RKO (cell line): ENCODE measurements at places on chromosomes 3 and 15.

- DNase-seq: no peak
These were observed 56.8 kb upstream of the TGFBR2 start for GRCh38 chr3:30549600-30549999.

- no peak for DNase-seq
These were observed 40.6 kb downstream of the TPRA1 start for GRCh38 chr3:127549826-127550467.

DNA sequence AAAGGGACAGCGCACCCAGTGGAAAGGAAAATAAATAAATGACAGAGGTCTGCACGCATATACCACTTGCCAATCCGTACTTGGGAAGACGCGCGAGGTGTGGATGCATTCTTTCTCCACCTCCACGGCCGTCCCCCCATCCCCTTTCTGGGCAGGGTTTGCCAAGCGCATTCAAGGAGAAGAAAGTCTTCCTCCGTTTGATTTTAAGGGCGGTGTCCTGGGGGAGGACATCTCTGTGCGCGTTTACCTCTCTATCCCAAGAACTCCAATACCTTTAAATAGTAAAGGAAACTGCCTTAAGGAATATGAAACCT lies 576 bp upstream of the MB21D2 start:
- no peak for DNase-seq

GRCh38 chr3:149771652-149772271 lies 19.5 kb upstream of the COMMD2 start:
- peak; percentile 40 for DNase-seq

- no peak for DNase-seq
These were observed 1.5 kb upstream of the PPP1R2 start for GRCh38 chr3:195544634-195545033.

- no peak for DNase-seq
These were observed 898.7 kb downstream of the NSUN3 start for GRCh38 chr3:94961423-94962100.

DNA sequence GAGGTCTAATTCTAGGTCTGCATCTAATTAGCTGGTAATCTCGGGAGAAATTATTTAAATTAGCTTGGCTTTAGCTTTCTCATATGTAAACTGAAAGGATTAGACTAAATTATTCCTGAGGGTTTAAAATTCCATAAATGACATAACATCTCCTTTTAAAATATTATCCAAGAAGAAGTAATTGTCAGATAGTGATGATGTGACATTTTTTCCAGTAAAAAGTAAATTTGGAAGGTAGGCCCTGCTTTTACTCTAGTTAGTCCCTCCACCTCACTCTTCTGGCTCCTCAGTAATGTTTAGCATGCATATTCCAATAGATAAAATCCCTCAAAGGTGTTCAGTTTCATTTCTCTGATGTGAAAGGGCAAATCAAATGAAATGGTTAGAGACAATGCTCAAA lies 215.7 kb downstream of the FHIT start:
- DNase-seq: no peak

GRCh38 chr3:96182756-96183155 lies 631.6 kb upstream of the EPHA6 start:
- DNase-seq: no peak

- DNase-seq: no peak
These were observed 28.1 kb downstream of the SMAD3 start for GRCh38 chr15:67093504-67093862.

DNA sequence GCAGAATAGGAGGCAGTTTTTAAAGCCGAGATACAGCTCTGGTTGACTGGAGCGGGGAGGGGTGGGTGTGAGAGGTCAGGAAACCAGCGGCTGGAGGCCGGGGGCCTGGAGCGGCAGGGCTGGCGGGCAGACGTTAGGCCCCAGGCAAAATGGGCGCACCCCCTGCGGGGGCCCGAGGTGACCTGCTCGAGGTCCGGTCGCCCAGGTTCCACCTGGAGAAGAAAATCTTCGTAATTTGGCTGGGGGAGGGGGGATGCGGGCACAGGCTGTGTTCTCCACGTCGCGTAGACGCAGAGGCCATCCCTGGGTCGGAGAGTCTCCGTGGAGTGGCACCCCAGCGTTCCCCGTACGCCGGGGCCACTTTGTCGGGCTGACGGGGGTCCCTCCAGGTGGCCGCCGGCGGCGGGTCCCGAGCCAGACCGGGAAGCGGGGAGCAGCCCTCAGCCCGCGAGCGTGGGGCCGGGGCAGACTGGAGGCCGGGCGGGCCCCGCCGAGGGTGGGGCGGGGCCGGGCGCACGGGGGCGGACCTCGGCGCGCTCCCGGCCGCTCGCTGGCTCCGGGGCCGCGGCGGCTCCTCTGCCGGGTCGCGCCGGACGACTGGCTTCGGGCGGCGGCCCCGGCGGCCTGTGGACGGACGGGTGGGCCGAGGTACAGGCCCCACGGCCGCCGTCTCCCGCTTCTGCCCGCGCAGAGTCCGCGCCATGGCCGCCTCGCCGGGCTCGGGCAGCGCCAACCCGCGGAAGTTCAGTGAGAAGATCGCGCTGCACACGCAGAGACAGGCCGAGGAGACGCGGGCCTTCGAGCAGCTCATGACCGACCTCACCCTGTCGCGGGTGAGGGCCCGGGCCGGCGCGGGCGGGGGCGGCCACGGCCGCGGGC lies at the start of gene CRTC3:
Gene CRTC3 (plus strand): TSS at position 553 of the 879 bp plus-strand sequence. CDS start 149 bp downstream, at position 702.
- DNase-seq: peak; percentile 52

GRCh38 chr15:58710701-58711100 lies 38.8 kb downstream of the ADAM10 start:
- DNase-seq: no peak

GRCh38 chr3:182028081-182028480 lies 316.4 kb downstream of the SOX2 start:
- no peak for DNase-seq

DNA sequence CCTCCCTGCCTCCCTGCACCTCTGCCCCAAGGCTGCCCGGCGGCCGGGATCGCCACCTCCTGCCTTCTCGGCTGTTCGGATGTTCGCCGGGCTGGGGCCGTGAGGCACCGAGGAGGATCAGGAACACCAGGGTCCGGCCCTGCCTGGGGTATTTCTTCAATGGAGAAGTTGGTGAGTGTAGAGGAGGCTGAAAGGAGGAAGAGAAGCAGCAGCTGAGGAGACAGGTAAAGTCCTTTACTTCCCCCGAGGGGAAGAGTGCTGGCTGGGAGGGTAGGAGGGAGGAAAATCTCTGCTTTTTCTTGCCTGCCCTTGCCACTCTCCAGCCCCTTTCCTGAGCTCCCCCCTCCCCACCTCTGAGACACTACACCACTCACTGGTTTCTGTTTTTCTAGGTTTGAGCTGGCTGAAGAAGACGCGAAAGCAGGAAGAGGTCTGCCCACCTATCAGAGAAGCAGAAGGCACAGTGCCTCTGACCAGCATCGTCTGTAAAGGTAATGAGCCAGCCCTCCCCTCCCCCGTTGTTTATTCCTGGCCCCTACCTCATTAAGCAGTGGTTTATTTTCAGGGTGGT lies 519 bp downstream of the ASB7 start:
- peak; percentile 60 for DNase-seq

- DNase-seq: no peak
These were observed 875.4 kb downstream of the ROBO2 start for GRCh38 chr3:77915336-77915735.

GRCh38 chr15:60223176-60223575 lies 174.6 kb downstream of the ANXA2 start:
- DNase-seq: no peak

- no peak for DNase-seq
These were observed 26.8 kb upstream of the THBS1 start for GRCh38 chr15:39553947-39554693.

DNA sequence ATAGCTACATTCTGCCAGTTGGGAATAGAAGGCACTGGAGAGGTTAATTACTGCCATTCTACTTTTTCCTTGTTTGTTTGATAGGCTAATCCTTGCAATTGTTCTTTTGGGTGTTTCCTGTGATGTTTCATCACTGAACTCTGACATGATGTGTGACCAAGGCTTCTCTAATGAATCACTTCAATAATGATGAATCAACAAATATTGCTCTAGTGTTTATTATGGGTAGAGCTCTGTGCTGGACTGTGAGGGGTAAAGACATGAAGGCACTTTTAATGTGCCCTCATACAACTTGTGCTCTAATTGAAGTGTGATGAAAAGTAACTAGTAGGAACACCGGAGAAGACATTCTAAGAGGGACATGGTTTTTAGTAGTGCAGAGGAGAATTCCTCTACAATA lies 233.6 kb downstream of the WDR72 start:
- DNase-seq: peak; percentile 8

DNA sequence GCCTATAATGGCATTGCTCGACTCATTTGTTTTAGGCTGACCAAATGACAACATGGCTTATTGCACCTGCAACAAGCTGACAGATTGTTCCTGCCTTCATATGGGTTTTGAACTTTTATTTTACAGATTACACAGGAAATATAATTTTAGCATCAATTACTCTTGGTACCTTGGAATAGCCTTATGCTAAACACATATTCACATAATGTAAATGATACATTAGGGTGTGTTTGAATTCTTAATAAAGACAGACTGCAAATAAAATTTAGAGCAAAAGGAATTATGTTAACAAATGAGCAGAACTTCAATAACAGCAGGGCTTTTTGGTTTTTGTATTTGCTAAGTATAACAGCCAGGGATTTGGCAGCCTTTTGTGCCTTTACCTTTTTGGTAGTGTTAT lies 51.9 kb upstream of the TMC3 start:
- no peak for DNase-seq

- DNase-seq: no peak
These were observed 7.1 kb upstream of the PXK start for GRCh38 chr3:58325525-58325992.

- DNase-seq: no peak
These were observed 276.1 kb upstream of the LRRC3B start for GRCh38 chr3:26346497-26346896.

DNA sequence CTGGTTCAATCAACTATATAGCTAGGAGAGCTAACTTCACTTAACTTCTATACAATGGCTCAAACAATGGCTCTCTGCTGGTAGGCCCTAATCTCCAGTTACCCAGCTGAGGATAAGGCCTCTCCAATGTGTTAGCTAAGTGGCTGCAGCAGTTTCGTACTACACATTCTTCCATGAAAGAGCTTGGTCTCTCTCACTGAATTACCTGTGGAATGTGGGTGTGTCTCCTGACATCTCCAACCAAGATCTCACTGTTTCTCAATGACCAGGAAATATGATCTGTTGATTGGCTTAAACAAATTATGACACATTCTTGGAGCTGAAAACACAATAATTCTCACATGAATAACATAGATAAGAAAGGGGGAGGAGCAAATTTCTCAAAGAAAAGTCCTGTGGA lies 169.8 kb upstream of the ROBO1 start:
- no peak for DNase-seq

DNA sequence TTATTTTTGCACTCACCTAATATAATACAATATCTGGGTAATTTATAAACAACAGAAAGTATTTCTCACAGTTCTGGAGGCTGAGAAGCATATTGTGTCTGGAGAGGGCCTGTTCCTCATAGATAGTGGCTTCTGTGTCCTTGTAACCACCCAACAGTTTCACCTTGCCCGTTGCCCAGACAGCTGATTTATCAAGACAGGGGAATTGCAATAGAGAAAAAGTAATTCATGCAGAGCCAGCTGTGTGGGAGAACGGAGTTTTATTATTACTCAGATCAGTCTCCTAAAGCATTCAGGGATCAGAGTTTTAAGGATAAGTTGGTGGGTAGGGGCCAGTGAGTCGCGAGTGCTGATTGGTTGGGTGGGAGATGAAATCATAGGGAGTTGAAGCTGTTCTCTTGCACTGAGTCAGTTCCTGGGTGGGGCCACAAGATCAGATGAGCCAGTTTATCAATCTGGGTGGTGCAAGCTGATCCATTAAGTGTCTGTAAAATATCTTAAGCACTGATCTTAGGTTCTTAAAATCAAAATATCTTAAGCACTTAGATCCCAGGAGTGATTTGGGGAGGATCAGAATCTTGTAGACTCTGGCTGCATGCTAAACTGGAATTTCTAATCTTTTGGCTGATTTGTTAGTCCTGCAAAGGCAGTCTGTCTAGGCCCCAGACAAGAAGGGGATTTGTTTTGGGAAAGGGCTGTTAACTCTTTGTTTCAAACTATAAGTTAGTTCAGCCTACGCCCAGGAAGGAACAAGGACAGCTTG lies 33.9 kb upstream of the C15orf39 start:
- peak; percentile 62 for DNase-seq

DNA sequence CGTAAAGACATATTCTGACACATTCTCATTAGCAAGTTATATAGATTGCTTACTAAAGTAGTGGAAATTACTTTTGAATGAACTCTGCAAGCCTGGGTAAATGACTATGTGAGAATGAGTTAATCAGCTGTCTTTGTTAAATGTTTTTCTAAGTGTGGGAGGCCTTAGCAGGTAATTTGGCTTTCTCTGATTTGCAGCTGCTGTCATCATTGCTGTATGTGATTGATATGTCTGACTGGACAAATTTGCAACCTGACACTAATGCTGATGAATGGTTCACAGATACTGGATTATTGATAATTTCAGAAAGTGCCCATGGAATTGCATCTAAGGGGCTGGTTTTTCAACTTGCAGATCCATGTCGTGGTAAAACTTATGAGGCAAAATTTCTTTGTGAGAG lies 372.2 kb upstream of the SGO1 start:
- no peak for DNase-seq

GRCh38 chr3:11917051-11917450 lies 70.4 kb upstream of the TAMM41 start:
- no peak for DNase-seq
